Mesenchymal stem cell (in vitro differentiated cells and primary cell): ENCODE measurements at places on chromosomes 7 and 10.

GRCh38 chr7:46583656-46584055 lies 662.6 kb upstream of the IGFBP3 start:
- DNase-seq, result peak; percentile 40

- DNase-seq, result no peak
These were observed 96.3 kb upstream of the VIPR2 start for GRCh38 chr7:159240962-159241361.

DNA sequence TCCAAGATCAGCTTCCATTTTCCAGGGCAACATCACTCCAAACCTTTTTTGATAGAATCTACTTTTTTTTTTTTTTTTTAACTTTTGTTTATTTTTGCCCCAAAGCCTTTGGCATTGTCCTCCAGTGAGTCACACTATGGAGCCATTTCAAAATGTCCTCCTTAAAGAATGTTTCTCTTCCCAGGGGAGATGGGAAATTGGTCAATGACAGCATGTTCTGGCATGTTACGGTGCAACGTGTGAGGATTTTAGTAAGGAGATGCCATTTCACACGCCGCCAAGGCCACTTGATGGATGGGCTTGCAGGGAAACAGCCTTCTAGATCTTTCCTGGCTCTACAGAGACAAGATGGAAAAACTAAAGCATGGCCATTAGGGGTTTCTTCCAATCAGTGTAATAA lies 30.7 kb upstream of the TRIL start:
- peak; percentile 95 for DNase-seq

- no peak for DNase-seq
These were observed 32.9 kb upstream of the PLPP4 start for GRCh38 chr10:120424198-120424464.
